ENCODE measurements at places on chromosomes 6 and 20.

GRCh38 chr6:32182555-32182981, 1.5 kb downstream of the AGER start:
- peak overlapping the region; percentile 8 for H3K27ac ChIP-seq
- H3K36me3 ChIP-seq = peaks cover 54% of the 10 kb centered on the region
- no peak for DNase-seq
- no peak overlapping the region for H3K4me3 ChIP-seq
- H3K27me3 ChIP-seq = no peaks in the 10 kb centered on the region
- peaks cover 27% of the 10 kb centered on the region for H3K4me1 ChIP-seq

DNA sequence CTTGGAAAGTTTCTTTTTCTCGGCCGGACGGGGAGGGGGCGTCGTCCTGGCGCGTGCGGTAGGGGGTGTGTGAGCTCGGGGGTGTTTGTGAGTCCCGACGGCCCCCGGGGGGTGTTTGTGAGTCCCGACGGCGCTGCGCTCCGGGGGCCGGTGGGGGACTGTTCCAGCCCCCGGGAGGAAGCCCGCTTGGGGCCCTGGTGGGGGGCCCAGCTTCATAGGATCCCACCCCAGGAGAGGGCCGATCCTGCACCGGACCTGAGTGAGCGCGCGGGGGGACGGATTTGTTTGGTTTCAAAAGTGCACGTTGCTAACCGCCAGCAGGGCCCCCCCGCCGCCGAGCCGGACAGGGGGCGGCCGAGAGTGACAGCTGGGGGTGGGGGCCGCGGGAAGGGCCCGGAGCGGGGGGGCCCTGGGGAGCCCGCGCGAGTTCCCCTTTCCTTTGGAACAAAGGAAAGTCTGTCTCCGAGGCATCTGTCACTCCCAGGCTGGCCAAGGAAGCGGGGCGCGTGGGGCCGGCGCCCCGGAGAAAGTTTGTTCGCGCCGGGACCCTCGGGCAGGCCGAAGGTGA, 485 bp downstream of the TGIF2 start:
- H3K4me1 ChIP-seq = peaks cover 19% of the 10 kb centered on the region
- DNase-seq = peak; percentile 22
- H3K27ac ChIP-seq = peak overlapping the region; percentile 100

DNA sequence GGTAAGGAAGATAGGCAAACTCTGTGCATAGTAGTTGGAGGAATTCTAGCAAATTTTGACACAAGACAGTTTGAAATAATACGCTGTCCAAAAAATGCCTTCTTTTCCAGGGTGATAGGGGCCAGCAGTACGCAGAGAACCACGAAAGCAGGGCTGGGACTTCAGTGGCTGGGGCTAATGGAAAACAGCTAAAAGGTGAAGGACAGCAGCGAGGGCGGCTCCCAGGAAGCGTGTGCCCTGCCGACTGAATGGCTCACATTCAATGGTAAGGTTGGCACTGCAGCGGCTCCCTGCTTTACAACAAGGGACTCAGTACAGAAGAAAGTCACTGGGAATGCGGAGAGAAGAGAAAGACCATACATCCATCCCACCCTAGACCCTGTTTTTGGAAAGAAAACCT, 131.1 kb downstream of the MYLK4 start:
- H3K36me3 ChIP-seq = no peaks in the 10 kb centered on the region
- H3K4me3 ChIP-seq = no peak overlapping the region
- H3K4me1 ChIP-seq = no peaks in the 10 kb centered on the region
- DNase-seq = no peak
- no peak overlapping the region for H3K27ac ChIP-seq

GRCh38 chr6:145749632-145750031, 14.3 kb upstream of the EPM2A start:
- H3K27ac ChIP-seq = no peak overlapping the region
- H3K4me1 ChIP-seq = no peaks in the 10 kb centered on the region
- no peak overlapping the region for H3K4me3 ChIP-seq

DNA sequence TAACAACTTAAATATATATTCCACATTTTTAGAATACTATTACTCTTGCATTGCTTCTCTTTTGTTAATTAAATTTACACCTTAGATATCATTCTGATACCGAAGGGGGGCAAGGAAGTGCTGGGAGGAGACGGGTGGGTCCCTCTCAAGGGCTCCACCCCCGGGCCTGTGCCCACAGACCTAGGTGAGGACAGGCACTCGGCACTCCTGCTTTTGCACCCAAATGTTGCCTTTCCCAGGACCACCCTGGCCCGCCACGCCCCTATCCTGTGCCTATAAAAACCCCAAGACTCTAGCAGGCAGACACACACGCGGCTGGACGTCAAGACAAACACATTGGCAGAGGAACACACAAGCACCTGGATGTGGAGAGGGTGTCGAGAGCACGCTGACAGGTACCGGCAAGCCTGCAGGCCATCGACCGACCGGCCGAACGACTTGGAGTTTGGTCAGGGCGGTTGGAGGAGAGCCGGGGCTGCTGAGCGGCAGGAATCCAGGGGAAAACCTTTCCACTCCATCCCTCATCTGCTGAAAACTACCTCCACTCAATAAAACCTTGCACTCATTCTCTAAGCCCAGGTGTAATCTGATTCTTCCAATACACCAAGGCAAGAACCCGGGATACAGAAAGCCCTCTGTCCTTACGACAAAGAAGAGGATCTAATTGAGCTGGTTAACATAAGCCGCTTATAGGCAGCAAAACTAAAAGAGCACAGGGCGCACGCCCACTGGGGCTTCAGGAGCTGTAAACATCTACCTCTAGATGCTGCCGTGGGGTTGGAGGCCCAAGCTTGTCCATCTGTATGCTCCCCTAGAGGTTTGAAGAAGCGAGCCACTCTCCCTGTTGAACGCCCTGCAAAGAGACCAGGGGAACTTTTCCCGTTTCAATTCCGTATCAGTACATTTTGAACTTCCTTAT, 197.4 kb upstream of the PRSS16 start:
- no peak for DNase-seq
- no peaks in the 10 kb centered on the region for H3K36me3 ChIP-seq

- H3K4me3 ChIP-seq = peak overlapping the region; percentile 85
- H3K36me3 ChIP-seq = no peaks in the 10 kb centered on the region
- DNase-seq = peak; percentile 3
- H3K27me3 ChIP-seq = no peaks in the 10 kb centered on the region
These were observed 641 bp downstream of the ARFGEF2 start for GRCh38 chr20:48921883-48922820.

DNA sequence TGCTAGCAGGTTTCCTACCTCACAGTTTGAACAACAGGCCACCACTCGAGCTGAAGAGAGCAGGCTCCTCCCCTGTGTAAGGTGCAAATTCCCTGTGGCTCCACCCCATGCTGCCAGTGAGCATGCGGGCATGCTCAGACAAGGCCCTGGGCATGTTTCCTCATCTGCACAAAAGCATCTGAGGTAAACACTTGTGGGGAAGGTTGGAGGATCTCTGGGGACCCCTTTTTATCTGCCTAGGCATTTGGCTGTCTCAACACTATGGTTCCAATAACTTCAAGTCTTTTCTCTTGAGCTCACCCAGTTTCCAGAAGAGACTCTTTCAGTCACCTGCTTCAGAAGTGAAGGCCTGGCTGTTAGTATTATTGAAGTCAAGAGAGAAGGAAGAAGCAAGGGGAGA, 9.4 kb downstream of the C6orf58 start:
- H3K27ac ChIP-seq = no peak overlapping the region
- no peak overlapping the region for H3K4me3 ChIP-seq
- no peak for DNase-seq
- no peaks in the 10 kb centered on the region for H3K27me3 ChIP-seq

GRCh38 chr6:15561447-15562199, 101.2 kb downstream of the DTNBP1 start:
- H3K27ac ChIP-seq = no peak overlapping the region
- DNase-seq = no peak
- no peaks in the 10 kb centered on the region for H3K27me3 ChIP-seq
- H3K36me3 ChIP-seq = no peaks in the 10 kb centered on the region

- H3K36me3 ChIP-seq = peaks cover 19% of the 10 kb centered on the region
- H3K4me1 ChIP-seq = peaks cover 11% of the 10 kb centered on the region
- peak overlapping the region; percentile 81 for H3K27ac ChIP-seq
- H3K4me3 ChIP-seq = peak overlapping the region; percentile 80
- no peaks in the 10 kb centered on the region for H3K27me3 ChIP-seq
These were observed 963 bp downstream of the DDRGK1 start for GRCh38 chr20:3203315-3204123.

- H3K27ac ChIP-seq = no peak overlapping the region
- H3K36me3 ChIP-seq = no peaks in the 10 kb centered on the region
- no peak for DNase-seq
- no peaks in the 10 kb centered on the region for H3K27me3 ChIP-seq
- H3K4me3 ChIP-seq = no peak overlapping the region
These were observed 9.0 kb upstream of the PLCB4 start for GRCh38 chr20:9059931-9060330.

DNA sequence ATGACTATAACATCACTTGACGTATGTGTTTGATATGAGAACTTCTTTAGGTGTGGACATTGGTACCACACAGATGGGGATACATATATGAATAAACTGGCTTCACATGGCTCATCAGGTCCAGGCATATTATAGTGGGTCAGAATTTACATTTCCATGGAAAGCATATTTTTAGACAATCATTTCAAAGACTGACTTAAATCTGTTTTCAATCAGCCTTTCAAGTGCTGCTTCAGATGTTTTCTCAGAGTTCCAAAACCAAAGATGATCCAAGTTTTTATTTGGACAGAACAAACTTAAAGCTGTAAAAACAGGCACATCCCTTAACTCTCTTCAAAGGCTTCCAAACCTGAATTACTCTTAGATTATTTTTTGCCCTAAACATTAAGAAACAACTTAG, 88.1 kb downstream of the PRSS35 start:
- H3K36me3 ChIP-seq = no peaks in the 10 kb centered on the region
- no peak for DNase-seq
- H3K27me3 ChIP-seq = no peaks in the 10 kb centered on the region
- H3K27ac ChIP-seq = no peak overlapping the region

GRCh38 chr6:151199991-151200390, 39.8 kb upstream of the AKAP12 start:
- no peaks in the 10 kb centered on the region for H3K4me1 ChIP-seq
- no peak overlapping the region for H3K4me3 ChIP-seq
- no peaks in the 10 kb centered on the region for H3K36me3 ChIP-seq
- no peak for DNase-seq

GRCh38 chr6:2103765-2104523, 141.5 kb downstream of the GMDS start:
- no peak overlapping the region for H3K27ac ChIP-seq
- H3K27me3 ChIP-seq = no peaks in the 10 kb centered on the region
- no peaks in the 10 kb centered on the region for H3K36me3 ChIP-seq
- H3K4me1 ChIP-seq = no peaks in the 10 kb centered on the region

DNA sequence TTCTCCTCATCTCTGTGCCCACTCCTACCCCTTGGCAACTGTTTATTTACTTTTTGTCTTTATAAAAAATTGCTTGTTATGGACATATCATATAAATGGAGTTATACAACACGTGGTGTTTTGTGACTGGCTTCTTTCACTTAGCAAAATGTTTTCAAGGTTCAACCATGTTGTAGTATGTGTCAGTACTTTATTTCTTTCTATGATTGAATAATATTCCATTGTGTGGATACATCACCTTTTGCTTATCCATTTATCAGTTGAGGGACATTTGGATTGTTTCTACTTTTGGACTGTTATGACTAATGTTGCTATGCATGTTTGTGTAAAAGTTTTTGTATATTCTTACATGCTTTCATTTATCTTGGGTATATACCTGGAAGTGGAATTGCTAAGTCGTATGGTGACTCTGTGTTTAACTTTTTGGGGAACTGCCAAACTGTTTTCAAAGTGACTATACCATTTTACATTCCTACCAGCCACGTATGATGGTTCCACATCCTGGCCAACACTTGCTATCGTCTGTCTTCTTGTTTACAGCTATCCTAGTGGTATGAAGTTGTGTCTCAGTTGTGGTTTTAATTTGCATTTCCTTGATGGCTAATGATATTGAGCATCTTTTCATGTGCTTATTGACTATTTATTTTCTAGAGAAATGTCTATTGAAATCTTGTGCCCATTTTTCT, 84.4 kb downstream of the SLX4IP start:
- H3K27ac ChIP-seq = no peak overlapping the region
- no peak overlapping the region for H3K4me3 ChIP-seq
- no peaks in the 10 kb centered on the region for H3K27me3 ChIP-seq
- DNase-seq = no peak
- H3K36me3 ChIP-seq = no peaks in the 10 kb centered on the region
- no peaks in the 10 kb centered on the region for H3K4me1 ChIP-seq

- no peaks in the 10 kb centered on the region for H3K4me1 ChIP-seq
- H3K4me3 ChIP-seq = no peak overlapping the region
- no peaks in the 10 kb centered on the region for H3K36me3 ChIP-seq
- no peak overlapping the region for H3K27ac ChIP-seq
- no peaks in the 10 kb centered on the region for H3K27me3 ChIP-seq
- no peak for DNase-seq
These were observed 8.2 kb downstream of the ATP9A start for GRCh38 chr20:51759769-51760510.

DNA sequence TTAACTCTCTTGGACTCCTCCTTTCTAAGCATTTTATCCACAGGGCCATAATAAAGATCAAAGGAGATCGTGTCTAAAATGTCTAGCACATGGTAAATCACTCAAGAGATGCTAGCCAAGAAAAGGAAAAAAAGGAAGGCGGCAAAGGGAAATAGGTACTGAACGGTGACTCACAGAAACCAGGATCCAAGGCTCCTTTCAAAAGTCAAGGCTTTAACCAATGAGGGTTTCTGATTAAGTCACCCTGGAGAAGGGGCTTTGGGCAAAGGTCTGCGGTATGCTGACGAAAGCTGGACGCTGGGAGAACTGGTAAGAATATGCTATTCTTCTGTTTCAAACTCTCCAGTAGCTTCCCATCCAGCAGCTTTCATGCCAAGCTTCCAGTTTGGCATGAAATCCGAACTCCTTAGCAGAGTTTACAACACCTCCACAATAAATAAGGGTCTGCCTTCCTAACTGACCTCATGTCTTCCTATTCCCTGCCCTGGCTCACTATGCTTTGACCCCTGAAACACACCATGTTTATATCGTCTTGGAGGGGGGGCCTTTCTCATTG, 1.0 kb downstream of the TOMM34 start:
- H3K4me1 ChIP-seq = peaks cover 10% of the 10 kb centered on the region
- peak overlapping the region; percentile 74 for H3K27ac ChIP-seq

DNA sequence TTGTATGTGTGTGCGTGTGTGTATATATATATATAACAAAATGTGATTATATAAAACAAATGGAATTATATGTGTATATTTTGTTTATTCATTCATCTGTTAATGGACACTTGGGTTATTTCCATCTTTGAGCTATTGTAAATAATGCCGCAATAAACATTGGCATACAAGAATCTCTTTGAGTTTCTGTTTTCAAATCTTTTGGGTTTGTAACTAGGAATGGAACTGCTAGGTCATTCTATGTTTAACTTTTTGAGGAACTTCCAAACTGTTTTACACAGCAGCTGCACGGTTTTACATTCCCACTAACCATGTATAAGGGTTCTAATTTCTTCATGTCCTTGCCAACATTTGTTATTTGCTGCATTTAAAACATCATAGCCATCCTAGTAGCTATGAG, 39.9 kb upstream of the TGM2 start:
- H3K27me3 ChIP-seq = no peaks in the 10 kb centered on the region

GRCh38 chr6:48486876-48487275, 375.9 kb upstream of the PTCHD4 start:
- H3K27me3 ChIP-seq = no peaks in the 10 kb centered on the region
- DNase-seq = no peak
- H3K4me1 ChIP-seq = no peaks in the 10 kb centered on the region
- H3K4me3 ChIP-seq = no peak overlapping the region
- no peak overlapping the region for H3K27ac ChIP-seq
- H3K36me3 ChIP-seq = no peaks in the 10 kb centered on the region

- H3K4me1 ChIP-seq = peaks cover 16% of the 10 kb centered on the region
- H3K36me3 ChIP-seq = peaks cover 47% of the 10 kb centered on the region
- no peak for DNase-seq
- no peaks in the 10 kb centered on the region for H3K27me3 ChIP-seq
These were observed 5.6 kb downstream of the EEF1A1 start for GRCh38 chr6:73515204-73515655.
